ENCODE measurements at places on chromosomes 13 and 19. TPM values are rescaled to one million over a fixed set of nuclear protein-coding genes. Genes with fewer than 3 reads are reported as not detected.

The PDCD5 gene
- 140 TPM for polyA plus RNA-seq

The FUT1 gene
- not detected for polyA plus RNA-seq

The HPN gene
- 0.53 TPM for polyA plus RNA-seq

The CYP2F1 gene
- not detected for polyA plus RNA-seq

The TMEM238 gene
- 1.9 TPM for polyA plus RNA-seq

The CBLC gene
- polyA plus RNA-seq = not detected

The HCN2 gene
- not detected for polyA plus RNA-seq

The N4BP2L1 gene
- 54.3 TPM for polyA plus RNA-seq

The LGALS14 gene
- polyA plus RNA-seq = not detected

The CCNA1 gene
- not detected for polyA plus RNA-seq

The CDC34 gene
- polyA plus RNA-seq = 46.9 TPM

The ZNF71 gene
- polyA plus RNA-seq = 11.8 TPM

The ZNF90 gene
- 1.8 TPM for polyA plus RNA-seq
